ENCODE measurements at places on chromosomes 5 and 9.

- H3K4me1 ChIP-seq, result no peaks in the 10 kb centered on the region
- no peak overlapping the region for H3K27ac ChIP-seq
- H3K36me3 ChIP-seq, result no peaks in the 10 kb centered on the region
- H3K27me3 ChIP-seq, result no peaks in the 10 kb centered on the region
- DNase-seq, result no peak
These were observed 562.7 kb upstream of the DMAC1 start for GRCh38 chr9:8362250-8362649.

DNA sequence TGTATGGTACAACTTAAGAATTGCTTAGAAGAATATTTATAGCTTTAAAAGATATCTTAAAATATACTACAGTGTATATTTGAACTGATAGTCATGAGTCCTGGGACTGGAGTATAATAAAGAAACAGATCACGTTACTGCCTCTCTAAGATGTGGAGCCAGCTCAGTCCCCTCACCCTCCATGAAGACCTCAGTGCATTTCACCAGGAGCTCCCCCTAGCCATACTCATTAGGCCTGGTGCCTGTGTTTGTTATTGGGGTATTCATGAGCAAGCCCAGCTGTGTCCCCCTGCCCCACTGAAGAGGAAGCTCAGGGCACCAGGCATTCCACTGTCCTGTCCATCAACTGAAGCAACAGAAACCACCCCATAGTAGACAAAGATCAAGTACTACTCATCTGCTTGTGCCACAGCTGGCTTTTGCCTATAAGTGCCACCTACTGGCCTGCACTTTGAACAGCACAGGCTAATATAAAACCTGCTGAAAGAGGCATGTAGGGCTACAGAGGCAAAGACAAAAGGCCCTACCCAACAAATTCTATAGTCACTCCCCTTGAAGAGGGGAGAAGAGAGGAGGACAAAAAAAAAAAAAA, 850.2 kb upstream of the NUDT12 start:
- H3K27me3 ChIP-seq, result no peaks in the 10 kb centered on the region
- no peak overlapping the region for H3K4me3 ChIP-seq
- no peak overlapping the region for H3K27ac ChIP-seq
- H3K4me1 ChIP-seq, result peaks cover 13% of the 10 kb centered on the region
- DNase-seq, result peak; percentile 64
- no peaks in the 10 kb centered on the region for H3K36me3 ChIP-seq

DNA sequence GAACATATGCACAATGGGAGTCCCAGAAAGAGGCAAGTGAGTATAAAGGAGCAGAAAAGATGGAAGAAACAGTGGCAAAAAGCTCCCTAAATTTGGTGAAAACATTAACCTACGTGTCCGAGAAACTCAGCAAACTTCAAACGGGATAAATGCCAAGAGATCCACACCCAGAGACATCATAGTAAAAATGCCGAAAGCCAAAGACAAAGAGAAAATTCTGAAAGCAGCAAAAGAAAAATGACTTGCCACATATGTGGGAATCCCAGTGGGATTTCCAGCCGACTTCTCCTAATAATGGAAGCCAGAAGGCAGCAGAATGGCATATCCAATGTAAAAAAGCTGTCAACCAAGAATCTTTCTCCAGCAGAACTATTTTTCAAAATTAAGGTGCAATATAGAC, 101.2 kb downstream of the ADAMTS2 start:
- peaks cover 29% of the 10 kb centered on the region for H3K27me3 ChIP-seq
- H3K27ac ChIP-seq, result no peak overlapping the region
- no peak for DNase-seq
- H3K4me1 ChIP-seq, result no peaks in the 10 kb centered on the region

DNA sequence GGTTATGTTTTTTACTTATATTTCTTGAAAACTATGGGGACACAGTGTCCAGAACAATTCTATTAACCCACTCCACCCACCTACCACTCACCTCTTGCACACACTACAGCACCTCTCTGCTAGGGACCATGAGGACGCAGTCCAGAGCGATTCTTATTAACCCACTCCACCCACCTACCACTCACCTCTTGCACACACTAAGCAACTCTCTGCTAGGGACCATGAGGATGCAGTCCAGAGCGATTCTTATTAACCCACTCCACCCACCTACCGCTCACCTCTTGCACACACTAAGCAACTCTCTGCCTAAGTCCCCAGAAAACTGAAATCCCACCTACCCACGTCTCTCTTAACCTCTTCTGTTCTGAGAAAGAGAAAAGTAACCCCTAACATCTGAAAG, 2.2 kb upstream of the SHROOM1 start:
- no peaks in the 10 kb centered on the region for H3K36me3 ChIP-seq
- no peak overlapping the region for H3K27ac ChIP-seq
- no peak overlapping the region for H3K4me3 ChIP-seq

DNA sequence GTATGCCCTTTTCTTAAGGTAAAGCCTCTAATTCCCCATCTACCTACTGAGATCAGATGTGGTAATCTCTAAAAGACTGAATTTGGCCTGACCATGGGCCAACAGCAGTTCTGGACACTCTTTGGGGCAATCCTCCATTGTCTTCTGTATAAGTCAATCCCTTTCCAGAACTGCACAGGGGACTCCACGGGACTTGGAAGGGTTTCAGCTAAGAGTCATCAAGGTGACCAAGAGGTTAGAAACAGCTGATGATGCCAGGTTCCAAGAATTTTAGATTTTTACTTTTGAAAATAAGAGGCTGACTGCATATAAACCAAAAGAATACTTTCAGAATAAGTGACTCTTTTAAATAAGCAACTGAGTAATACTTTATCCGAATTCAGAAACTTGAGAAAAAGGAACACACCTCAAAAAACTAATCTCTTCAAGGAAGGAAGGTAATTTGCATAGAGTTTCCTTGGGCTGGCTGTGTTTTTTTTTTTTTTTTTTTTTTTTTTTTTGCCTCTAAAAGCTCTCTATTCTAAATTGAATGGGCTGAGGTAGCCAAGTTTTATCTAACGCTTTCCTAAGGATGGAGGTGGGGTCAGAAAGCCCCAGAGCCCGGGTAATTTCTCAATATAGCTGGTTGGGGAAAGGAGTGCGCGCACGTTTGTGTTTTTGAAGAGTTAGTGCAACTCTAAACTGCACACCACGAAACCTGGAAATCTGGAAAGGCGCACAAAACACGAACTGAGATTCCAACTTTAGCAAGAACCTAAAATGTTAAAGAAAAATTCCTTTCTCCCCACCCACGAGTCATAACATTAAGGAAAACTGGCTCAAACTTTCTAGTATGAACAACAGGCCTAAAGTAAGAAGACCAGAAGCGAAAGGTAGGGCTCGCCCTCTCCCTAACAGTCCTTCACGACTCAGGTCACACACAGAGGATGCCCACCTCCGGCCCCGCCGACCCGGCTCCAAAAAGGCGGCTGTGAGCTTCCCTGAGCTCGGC, 1.3 kb downstream of the VCP start:
- H3K36me3 ChIP-seq, result peaks cover 28% of the 10 kb centered on the region
- H3K4me3 ChIP-seq, result peak overlapping the region; percentile 97
- no peaks in the 10 kb centered on the region for H3K27me3 ChIP-seq
- peak; percentile 28 for DNase-seq
- H3K27ac ChIP-seq, result peak overlapping the region; percentile 96

DNA sequence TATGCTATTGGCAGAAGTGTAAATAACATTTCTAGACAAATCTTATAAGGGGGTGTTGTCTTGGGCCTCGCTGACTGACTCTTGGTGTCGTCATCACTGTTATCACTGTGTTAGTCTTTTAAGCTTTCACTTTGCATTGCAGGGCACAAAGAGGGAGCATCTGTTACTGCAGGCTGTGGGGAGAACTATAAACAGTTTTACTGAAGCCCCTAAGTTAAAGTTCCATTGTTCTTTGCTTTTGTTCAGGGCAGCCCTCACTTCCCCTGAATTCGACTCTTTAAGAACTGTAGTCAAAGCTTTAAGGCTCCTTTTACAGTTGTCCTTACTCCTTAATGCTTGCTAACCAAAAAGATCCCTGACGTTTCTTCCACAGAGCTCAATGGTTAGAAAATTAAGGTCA, 605.0 kb downstream of the RAB3C start:
- no peak overlapping the region for H3K4me3 ChIP-seq
- no peak for DNase-seq
- no peaks in the 10 kb centered on the region for H3K4me1 ChIP-seq

DNA sequence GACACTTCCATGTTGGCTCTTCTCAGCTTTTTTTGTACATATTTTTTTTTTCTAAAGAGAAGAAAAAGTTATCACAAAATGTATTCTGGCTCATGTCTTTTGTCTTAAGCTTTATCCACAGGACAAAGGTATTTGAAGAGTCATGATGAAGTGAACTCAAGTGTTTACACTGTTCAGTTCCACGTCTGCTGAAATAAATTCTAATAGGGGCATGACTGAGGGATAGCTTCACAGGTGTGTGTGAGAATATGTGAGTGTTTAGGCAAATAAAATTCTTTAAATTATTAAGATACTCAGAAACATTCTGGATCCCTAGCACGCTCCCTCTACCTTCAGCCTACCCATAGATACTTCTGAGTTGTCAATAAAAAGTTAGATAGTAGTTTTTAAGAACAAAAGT, 59.8 kb downstream of the BAAT start:
- no peaks in the 10 kb centered on the region for H3K27me3 ChIP-seq
- no peaks in the 10 kb centered on the region for H3K36me3 ChIP-seq
- no peak overlapping the region for H3K4me3 ChIP-seq

DNA sequence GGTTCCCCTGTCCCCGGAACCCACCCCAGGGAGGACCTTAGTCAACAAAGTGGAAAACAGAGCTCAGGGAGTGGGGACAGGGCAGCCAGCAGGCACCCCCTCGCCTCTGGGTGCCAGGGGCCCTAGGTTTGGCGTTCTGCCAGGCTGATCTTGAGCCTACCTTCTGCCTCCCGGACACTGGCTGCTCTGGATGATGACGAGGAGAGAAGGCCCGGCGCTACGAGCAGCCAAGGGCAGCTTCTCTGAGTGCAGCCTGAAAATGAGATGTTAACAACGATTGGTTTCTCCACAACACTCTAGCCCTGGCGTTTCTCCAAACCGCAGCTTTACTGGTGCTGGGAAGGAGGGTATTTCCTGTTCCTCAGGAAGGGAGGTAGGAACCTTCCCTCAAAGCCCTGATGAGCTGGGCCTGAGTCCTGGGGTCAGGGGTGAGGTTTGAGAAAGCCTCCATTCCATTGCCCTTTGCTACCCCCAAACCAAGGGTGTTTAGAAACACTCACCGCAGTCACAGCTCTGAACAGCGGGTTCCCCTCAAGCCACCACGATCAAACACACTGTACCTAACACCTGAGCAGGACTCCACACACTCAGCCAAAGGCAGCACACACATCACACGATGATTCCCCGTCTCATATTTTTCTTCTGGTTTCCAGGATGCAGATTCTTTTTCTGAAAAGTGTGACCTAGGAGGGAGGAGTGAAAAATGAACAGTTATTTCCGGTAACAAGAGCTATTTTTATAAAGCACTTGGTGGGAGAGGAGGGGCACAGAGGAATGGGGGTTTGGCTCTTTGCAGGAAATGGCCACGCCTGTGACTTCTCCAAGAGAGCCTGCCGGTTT, at the start of gene STING1:
Gene STING1, minus strand, starts transcription at position 709 of the 840 bp plus-strand sequence. CDS start 1,054 bp downstream, outside the sequence.
- peaks cover 20% of the 10 kb centered on the region for H3K4me1 ChIP-seq
- no peaks in the 10 kb centered on the region for H3K27me3 ChIP-seq
- H3K36me3 ChIP-seq, result no peaks in the 10 kb centered on the region
- H3K27ac ChIP-seq, result peak within 1 kb of the TSS; percentile 90
- peak; percentile 97 for DNase-seq

- H3K36me3 ChIP-seq, result no peaks in the 10 kb centered on the region
- no peak for DNase-seq
- H3K27me3 ChIP-seq, result no peaks in the 10 kb centered on the region
- no peak overlapping the region for H3K27ac ChIP-seq
These were observed 16.1 kb upstream of the MARCHF3 start for GRCh38 chr5:127046343-127047072.

GRCh38 chr5:142303565-142303964, 21.3 kb downstream of the SPRY4 start:
- H3K4me1 ChIP-seq, result no peaks in the 10 kb centered on the region
- DNase-seq, result no peak
- no peak overlapping the region for H3K27ac ChIP-seq
- H3K27me3 ChIP-seq, result no peaks in the 10 kb centered on the region

GRCh38 chr5:163245584-163245983, 191.8 kb upstream of the CCNG1 start:
- H3K4me1 ChIP-seq, result peaks cover 36% of the 10 kb centered on the region
- H3K4me3 ChIP-seq, result no peak overlapping the region
- no peaks in the 10 kb centered on the region for H3K36me3 ChIP-seq
- no peak overlapping the region for H3K27ac ChIP-seq

DNA sequence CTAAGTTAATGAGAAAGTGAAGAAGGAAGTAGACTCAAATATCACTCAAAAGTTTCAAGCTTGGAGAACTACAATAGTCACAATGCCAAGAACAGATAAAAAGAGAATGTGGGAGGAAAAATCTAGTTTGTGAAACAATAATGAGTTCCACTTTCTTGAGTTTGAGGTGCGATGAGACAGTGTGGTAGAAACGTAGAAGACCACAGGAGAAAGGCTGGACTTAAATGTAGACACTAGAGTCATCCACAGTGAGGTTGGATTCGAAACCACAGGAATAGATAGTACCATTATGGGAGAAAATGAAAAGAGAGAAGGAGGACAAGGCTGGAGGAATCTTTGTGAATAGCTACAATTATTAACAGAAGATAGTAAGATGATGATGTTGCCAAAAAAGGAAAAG, 141.1 kb upstream of the LRRTM2 start:
- no peak overlapping the region for H3K27ac ChIP-seq
- H3K4me1 ChIP-seq, result peaks cover 15% of the 10 kb centered on the region
- no peak overlapping the region for H3K4me3 ChIP-seq
- no peak for DNase-seq
- H3K36me3 ChIP-seq, result peaks cover 5% of the 10 kb centered on the region
